Left hindlimb (tissue), 1 donor: ENCODE measurements at places on chromosomes 6 and 20.

GRCh38 chr20:35515949-35516645 lies 13.4 kb downstream of the C20orf173 start:
- no peak for DNase-seq

DNA sequence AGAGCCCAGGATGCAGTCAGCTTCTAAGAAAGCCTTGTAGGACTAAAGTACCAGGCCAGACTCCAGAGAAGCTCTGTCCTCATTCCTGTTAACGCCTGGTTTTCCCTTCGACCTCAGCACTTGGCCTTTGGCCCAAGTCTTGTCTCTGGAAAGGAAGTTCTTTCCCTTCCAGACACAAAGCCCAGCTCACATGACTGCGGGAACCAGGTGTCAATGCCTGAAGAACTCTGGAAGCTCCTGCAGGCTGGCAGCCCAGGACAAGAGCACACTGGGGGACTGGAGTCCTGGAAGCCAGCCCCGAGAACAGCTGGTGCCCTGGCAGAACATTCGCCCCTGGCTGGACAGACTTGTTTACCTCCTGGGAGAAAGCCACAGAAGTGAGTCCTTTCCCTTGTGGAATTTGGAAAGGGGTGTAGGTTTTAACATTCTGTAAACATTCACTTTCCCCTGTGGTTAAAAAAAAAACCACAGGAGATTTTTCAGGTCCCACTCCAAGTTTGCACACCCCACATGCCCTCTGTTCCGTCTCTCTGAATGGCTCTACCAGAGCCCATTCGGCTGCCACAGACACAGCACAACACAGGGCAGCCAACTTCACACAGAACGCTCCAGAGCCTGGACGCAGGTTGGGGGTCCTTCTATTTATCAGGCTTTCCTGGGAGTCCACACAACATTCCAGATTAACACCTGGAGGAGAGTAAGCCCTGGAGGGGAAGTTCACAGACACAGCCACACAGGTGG lies 18.1 kb downstream of the ACSS1 start:
- peak; percentile 83 for DNase-seq

DNA sequence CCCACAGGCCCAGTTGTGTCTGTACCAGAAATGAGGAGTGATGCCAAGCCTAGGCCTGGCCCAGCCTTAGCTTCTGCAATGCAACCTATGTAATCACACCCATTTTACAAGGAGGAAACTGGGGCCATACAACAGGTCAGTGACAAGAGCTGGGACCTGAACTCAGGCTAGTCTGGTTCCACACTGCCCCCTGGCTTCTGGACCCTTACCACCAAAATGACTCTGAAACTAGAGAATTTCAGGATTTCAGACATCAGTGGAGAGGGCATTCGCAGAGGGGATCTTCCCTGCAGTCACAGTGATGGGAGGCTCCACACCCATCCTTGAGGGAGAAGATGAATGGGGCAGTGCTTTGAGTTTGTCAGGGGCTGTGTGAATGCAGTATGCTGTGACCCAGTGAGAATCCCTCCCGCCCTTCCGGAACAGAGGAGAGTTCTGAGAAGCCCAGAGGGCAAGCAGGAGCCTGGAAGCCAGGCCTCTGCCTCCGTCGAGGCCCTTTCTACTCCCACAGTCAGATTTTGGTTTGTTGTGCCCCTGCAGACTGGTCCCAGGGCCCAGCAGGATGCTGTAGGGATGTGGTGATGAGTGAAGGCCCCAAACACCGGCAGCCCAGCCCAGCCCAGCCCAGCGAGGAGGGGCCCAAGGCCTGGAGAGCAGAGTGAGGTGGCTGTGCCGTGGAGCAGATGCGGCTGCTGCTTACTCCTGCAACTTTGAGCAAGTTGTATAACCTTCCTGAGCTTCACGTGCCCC lies 48.1 kb upstream of the MYL9 start:
- DNase-seq: no peak

- no peak for DNase-seq
Measured at GRCh38 chr6:80357674-80358073, 251.2 kb downstream of the BCKDHB start.

- no peak for DNase-seq
Measured at GRCh38 chr20:44014807-44015732, 100.4 kb downstream of the TOX2 start.
